CD4-positive, alpha-beta T cell treated with Interferon gamma for 1 hour (primary cell): ENCODE measurements at places on chromosomes 2 and 18.

- no peak for DNase-seq
These were observed 1.9 kb upstream of the EMX1 start for GRCh38 chr2:72915320-72915906.

GRCh38 chr2:175999283-175999819 is 2.7 kb downstream of the LNPK start:
- no peak for DNase-seq

- no peak for DNase-seq
These were observed 93.9 kb downstream of the CTIF start for GRCh38 chr18:48632676-48633257.

DNA sequence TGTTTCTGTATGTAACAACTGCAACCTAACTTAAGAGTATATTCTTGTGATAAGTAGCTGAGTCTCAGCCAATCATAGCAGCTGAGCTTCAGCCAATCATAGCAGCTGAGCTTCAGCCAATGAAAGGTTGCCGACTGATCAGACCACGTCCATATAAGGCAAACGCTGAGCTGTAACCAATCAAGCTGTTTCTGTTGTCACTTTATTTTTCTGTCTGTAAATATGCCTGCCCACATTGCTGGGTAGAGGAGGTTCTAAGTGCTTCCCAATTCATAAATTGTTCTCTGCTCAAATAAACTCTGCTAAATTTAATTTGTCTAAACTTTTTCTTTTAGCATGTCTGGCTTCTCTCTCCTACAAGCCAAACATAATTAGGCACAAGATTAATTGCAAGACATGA is 231.5 kb upstream of the TCF4 start:
- DNase-seq, result no peak

DNA sequence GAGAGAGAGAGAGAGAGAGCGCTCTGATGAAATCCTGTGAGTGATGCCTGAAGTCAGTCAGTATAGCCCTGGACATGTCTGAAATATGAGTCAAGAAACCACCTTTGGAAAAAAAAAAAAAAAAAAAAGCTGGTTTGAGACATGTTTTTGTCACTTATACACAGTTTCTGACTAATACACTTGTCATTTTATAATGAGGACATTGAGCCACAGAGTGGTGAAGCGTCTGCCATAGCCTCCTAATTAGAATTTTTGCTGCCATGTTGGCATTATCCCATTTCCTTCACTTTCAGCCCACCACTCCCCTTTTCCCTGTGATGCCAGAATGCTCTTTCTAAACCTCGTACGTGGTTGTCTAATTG is 15.7 kb upstream of the MYO3B start:
- no peak for DNase-seq

- no peak for DNase-seq
These were observed 26.6 kb upstream of the ITGA4 start for GRCh38 chr2:181430406-181431118.

DNA sequence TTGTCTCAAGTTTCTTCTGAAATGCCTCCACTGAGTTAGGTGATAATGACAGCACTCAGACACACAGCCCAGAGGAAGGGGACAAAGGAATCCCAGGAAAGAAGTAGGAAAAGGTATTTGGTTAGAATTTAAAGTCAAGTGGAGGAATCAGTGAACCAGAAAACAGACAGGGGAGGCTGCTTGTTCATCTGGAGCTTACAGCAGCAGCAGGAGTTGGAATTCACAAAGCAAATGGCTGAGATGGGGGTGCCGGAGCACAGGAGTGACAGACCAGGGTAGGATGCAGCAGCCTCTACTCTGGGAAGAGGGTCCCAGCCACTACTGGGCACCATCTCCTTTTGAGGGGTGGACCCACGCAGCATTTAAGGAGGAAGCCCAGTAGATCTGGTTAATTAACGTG is 104.8 kb downstream of the ST6GAL2 start:
- DNase-seq, result no peak

DNA sequence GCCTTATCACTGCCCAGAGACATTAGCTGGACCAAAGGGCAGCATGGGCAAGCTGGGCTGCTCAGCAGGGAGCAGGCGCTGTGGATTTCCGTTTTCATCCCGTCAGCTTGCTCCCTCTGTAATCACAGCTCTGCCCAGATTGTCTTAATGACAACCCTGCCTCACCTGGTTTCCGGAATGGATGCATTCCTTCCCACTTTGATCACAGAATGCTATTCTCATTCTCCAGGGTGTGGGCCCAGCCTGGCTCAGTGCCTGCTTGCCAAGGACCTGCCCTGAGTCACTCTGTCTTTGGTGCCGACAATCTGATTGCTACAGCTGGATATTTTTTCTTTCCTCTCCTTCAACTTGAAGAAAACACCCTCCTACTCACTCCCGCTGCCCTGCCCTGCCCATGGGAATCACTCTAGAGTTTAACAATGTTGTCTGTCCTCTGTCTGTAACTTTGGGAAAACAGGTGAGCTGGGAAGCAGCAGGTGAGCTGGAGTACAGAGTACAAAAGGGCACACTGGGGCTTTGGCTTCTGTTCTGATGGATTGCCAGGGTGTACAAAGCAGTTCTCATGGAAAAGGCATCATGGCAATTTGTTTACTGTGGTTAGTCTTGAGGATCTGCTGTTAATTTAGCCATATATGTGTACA is 27.2 kb upstream of the FAM136A start:
- no peak for DNase-seq

DNA sequence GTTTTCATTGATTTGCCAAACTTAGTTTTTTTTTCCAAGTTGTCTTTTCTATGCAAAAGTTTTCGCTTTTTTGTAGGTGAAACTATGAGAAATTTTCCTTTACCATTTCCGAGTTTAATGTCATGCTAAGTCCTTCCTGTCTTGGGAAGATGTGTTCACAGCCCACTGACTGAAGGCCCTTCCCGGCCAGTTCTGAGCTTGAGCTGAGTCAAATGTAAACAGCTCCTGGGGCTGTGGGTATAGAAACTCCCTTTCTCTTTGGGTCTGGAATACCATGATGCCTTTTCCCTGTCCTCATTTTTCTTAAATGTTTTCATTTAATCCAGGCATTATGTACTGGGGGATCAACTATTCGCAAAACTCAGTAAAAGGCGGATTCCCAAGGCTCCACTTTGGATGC is 69.8 kb upstream of the IL1R1 start:
- DNase-seq, result no peak

DNA sequence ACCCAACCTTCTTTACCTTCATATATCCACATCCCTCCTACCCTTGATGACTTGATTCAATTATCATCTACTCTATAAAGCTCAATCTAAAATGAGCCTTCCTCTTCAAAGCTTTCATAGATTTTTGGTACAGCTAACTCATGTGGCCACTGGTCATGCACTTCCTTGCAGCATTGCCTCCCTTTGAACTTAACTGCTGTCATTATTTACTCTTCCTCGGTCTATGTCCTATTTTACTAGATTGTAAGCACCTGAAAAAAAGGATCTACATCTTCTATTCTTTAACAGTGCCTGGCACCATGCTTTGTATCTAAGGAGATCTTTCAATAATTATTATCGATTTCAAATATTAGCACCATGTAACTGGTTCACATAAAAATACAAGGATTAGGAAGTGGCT is 30.6 kb downstream of the MDH1 start:
- no peak for DNase-seq

GRCh38 chr2:161546635-161547034 is 77.6 kb upstream of the SLC4A10 start:
- no peak for DNase-seq

DNA sequence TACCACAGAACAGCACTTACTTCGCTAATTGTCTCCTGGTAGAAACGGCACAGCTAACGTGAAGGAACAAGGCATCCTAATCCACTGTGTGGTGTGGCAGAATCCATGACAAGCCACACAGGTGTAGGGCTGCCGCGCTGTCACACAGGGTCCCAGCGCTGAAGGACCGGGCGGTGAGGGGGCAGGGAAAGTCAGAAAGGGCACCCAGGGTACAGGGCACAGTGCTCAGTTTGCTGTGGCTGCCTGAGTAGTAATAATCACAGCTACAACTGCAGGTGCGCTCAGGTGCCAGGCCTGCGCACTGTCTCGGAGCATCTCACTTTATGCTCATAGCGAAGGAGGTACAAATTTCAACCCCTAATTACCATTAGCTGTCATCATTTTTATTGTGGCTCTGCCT is 55.2 kb upstream of the CAB39 start:
- DNase-seq, result no peak

- DNase-seq, result no peak
These were observed 28.0 kb downstream of the DNER start for GRCh38 chr2:229686122-229686919.

DNA sequence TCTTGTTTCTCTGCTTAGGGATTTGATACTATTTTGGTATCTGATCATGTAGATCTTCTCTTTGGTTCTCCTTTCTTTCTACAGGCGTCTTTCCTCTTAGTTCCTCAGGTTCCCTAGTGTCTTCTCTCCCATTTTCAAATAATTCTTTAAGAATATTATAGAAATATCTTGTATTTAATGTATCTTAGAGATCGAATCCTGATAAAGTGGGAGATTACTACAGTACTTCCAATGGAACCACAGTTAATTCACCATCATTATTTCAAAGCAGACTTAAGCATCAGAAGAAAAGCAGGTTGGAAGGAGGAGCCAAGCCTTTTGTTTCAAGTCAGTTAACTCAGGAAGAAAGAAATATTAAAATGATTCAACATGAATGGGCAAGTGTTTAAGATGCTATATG is 1.1 kb upstream of the CHN1 start:
- DNase-seq, result no peak

GRCh38 chr2:217231212-217231611 is 371.3 kb upstream of the TNP1 start:
- no peak for DNase-seq

DNA sequence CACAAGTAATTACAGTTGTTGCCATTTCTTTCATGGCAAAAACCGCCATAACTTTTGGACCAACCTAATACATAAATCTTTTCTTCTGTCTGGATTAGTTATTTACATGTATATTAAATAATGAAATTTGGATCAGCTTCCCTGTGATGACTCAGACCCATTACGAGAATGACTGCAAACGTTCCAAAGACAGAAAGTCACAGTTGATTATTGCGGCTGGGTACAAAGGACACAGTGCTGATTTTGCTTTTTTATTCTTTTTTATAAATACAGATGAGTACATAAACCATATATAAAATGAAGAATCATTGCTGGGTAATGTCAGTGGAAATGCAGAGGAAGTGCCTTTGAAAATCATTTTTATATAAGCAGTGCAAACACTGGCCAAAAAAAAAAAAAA is 126.2 kb downstream of the TWIST2 start:
- DNase-seq, result no peak

DNA sequence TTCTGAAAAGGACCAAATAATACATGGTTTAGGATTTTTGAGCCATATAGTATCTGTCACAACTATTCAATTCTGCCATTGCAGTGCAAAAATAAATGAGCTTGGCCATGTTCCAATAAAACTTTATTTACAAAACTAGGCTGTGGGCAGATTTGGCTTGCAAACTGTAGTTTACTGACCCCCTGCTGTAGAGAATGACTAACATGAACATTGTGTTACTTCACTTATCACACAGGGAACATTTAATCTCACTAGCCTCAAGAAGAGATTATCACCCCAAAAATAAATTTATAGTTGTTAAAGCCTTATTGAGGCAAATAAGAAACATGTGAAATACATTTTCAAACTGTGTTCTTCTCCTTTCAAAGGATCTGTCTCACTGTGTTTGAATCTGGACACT is 766.2 kb downstream of the MBD2 start:
- DNase-seq, result no peak

DNA sequence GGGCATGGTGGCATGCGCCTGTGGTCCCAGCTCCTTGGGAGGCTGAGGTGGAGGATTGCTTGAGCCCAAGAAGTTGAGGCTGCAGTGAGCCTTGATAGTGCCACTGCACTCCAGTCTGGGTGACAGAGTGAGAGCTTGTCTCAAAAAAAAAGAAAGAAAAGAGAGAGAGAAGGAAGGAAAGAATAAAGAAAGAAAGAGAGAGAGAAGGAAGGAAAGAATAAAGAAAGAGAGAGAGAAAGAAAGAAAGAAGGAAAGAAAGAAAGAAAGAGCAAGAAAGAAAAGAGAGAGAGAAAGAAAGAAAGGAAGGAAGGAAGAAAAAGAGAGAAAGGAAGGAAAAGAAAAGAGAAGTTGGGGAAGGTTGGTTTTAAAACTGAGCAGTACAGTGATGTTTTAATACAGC is 49.0 kb upstream of the ACSL3 start:
- no peak for DNase-seq

- no peak for DNase-seq
These were observed 54.9 kb downstream of the R3HDM1 start for GRCh38 chr2:135586148-135586547.

- DNase-seq, result no peak
These were observed 18.0 kb upstream of the ACKR3 start for GRCh38 chr2:236551471-236552211.

GRCh38 chr2:81250270-81250669 is 945.7 kb upstream of the LRRTM1 start:
- no peak for DNase-seq

GRCh38 chr2:48812416-48812815 is 56.9 kb upstream of the LHCGR start:
- no peak for DNase-seq

DNA sequence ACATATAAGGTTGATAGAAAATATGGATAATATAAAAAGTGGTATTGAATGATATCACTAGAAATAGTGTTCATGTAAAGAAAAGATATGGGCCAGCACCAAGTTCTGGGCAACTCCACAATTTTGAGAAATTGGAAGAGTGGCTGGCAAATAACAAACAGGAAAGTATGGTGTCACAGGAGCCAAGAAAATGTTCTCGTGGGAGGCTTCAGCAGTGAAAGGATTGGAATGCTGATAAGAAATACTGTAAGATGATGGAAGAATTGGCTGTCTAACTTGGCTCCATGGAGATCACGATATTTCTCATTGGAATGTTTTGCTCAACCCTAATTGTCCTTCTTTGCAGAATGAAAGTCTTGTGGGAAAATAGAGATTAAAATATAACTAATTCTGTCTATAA is 856.8 kb downstream of the DPP10 start:
- DNase-seq, result no peak

- no peak for DNase-seq
These were observed 61.4 kb downstream of the TXNL1 start for GRCh38 chr18:56576826-56577573.

- no peak for DNase-seq
These were observed 342.3 kb downstream of the RPRM start for GRCh38 chr2:153136216-153136615.

GRCh38 chr18:1413323-1413675 is 508.6 kb downstream of the ADCYAP1 start:
- no peak for DNase-seq

- no peak for DNase-seq
These were observed 18.8 kb upstream of the DTNB start for GRCh38 chr2:25692143-25692542.

DNA sequence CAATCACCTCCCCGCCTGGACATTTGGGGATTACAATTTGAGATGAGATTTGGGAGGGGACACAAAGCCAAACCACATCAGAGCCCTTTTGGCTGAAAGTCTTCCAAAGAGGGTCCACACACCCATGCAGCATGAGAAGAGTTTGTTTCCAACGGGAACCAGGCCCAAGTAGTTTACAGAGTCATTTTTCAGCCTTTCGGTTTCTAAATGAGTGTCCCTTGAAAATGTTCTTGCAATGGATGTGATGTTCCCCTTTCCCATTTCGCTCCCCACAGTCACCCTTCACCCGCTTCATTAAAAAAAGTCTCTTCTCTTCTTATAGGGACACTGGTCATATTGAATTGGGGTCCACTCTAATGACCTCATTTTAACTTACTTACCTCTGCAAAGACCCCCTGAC is 157.4 kb downstream of the ARL4C start:
- DNase-seq, result no peak
